Spinal cord (tissue), 10 donors: ENCODE measurements at places on chromosomes 11 and 22. TPM values are rescaled to one million over a fixed set of nuclear protein-coding genes. Genes with fewer than 3 reads are reported as not detected.

DNA sequence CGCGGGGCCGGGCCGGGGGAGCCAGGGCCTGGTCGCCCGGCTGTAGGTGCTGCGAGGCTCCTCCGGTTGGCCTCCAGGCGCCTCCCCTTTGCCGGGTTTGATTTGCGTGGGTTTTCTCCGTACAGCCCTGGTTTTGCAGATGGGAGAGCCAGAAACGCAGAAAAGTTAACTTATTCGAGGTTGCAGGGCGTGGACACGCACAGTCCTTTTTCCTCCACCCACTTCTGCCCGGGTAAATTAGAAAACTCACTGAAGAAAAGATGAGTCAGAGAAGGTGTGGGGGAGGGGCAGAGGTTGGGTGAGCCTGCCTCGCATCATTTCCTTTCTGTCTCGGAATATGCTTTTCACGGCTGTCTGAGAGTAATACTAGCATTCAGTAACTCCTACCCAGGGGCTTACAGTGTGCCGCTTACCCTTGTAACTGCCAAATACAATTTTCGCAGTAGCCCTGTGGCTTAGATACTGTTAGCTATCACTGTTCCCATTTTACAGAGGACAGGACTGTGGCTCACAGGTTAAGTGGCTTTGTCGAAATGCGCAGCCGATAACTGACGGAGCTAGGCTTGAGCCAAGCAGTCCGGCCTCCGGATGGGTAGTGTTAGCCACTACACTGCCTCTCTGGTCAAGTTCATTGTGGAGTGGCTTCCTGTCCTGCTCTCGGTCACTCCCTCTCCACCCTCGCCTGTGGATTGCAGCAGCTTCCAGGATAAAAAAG, 812 bp downstream of the FADD start:
- peaks cover 28% of the 10 kb centered on the region for H3K4me1 ChIP-seq
- peaks cover 38% of the 10 kb centered on the region for H3K36me3 ChIP-seq
- H3K27ac ChIP-seq: peak overlapping the region; percentile 18
- peak overlapping the region; percentile 83 for H3K4me3 ChIP-seq
- peak; percentile 45 for DNase-seq
- peaks cover 3% of the 10 kb centered on the region for H3K27me3 ChIP-seq

GRCh38 chr11:124737638-124738305, 2.0 kb upstream of the NRGN start:
- H3K27me3 ChIP-seq: peaks cover 29% of the 10 kb centered on the region
- H3K4me1 ChIP-seq: peaks cover 30% of the 10 kb centered on the region
- no peak overlapping the region for H3K4me3 ChIP-seq

- H3K36me3 ChIP-seq: peaks cover 11% of the 10 kb centered on the region
- H3K4me1 ChIP-seq: peaks cover 60% of the 10 kb centered on the region
- peak overlapping the region; percentile 66 for H3K4me3 ChIP-seq
- peaks cover 13% of the 10 kb centered on the region for H3K27me3 ChIP-seq
- no peak for DNase-seq
These were observed 1.5 kb downstream of the IGSF9B start for GRCh38 chr11:133955081-133955891.

- H3K4me1 ChIP-seq: no peaks in the 10 kb centered on the region
- H3K27me3 ChIP-seq: no peaks in the 10 kb centered on the region
- H3K36me3 ChIP-seq: no peaks in the 10 kb centered on the region
These were observed 26.3 kb downstream of the SYTL2 start for GRCh38 chr11:85784480-85785265.

GRCh38 chr11:7511401-7511800, 2.4 kb upstream of the PPFIBP2 start:
- H3K36me3 ChIP-seq: no peaks in the 10 kb centered on the region
- no peak overlapping the region for H3K27ac ChIP-seq
- DNase-seq: peak; percentile 82

DNA sequence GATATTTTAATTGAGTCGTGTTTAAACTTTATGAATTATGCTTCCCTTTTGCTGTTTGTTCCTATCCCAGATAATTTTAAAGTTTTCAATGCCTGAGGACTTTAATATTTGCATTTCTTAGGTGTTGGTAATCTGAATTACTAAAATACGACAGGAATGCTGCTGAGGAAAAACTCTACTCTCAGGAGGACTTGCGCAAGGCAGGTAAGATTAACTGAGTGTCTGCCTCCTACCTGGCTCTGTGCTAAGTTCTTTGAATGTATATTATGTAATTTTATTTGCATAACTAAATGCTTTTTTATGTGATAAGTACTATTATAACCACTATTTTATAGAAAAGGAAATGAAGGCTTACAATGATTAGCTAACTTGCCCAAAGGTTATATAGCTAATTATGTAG, 2.7 kb upstream of the KCNA4 start:
- H3K27ac ChIP-seq: no peak overlapping the region
- no peak overlapping the region for H3K4me3 ChIP-seq
- peaks cover 17% of the 10 kb centered on the region for H3K4me1 ChIP-seq
- no peaks in the 10 kb centered on the region for H3K36me3 ChIP-seq
- DNase-seq: no peak
- peaks cover 31% of the 10 kb centered on the region for H3K27me3 ChIP-seq

- peak overlapping the region; percentile 63 for H3K27ac ChIP-seq
- H3K4me1 ChIP-seq: peaks cover 40% of the 10 kb centered on the region
- DNase-seq: peak; percentile 38
- H3K4me3 ChIP-seq: no peak overlapping the region
These were observed 209.9 kb upstream of the NCAM1 start for GRCh38 chr11:112751329-112751728.

MUS81 gene
- 49.7 TPM for total RNA-seq

FOLH1 gene
- total RNA-seq: 7.7 TPM

TUB gene
- total RNA-seq: 107 TPM
